ENCODE measurements at places on chromosomes 11 and 22.
A peak's percentile ranks its signal among the peaks of the same experiment; 100 is the strongest.

DNA sequence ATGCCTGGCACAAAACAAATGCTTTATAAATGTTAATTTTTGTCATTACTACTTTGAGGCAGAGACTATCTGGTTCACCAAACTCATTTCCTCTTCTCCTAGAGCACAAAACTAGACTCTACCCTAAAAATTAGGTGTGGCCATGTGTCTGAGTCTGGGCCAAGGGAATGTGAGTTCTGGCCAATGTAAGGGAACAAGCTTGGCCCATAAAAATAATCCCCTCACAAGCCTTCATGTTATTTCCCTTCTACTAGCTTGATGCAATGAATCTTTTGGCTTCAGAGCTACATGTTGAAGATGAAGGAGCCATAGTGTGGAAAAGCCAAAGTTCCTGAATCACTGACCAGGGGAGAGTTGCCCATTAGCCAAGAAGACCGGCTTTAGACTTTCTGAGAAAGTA is 406.5 kb upstream of the CCDC90B start:
- no peak for DNase-seq

DNA sequence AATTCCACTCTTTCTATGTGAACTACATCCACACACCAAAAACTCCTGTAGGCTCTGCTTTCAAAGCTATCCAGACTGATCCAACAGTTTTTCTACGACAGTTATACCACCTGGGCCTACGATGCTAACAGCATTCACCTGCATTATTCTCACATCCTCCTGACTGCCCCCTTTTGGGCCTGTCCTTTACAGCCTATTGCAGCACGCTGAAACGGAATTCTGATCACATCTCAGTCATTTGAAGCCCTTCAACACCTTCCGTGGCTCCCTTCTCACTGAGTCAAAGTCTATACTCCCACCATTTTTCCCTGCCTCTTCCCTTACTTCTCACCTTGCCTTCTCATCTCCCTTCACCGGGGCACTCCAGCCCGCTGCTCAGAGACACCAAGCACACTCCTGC is 791.3 kb upstream of the KIRREL3 start:
- DNase-seq: no peak

DNA sequence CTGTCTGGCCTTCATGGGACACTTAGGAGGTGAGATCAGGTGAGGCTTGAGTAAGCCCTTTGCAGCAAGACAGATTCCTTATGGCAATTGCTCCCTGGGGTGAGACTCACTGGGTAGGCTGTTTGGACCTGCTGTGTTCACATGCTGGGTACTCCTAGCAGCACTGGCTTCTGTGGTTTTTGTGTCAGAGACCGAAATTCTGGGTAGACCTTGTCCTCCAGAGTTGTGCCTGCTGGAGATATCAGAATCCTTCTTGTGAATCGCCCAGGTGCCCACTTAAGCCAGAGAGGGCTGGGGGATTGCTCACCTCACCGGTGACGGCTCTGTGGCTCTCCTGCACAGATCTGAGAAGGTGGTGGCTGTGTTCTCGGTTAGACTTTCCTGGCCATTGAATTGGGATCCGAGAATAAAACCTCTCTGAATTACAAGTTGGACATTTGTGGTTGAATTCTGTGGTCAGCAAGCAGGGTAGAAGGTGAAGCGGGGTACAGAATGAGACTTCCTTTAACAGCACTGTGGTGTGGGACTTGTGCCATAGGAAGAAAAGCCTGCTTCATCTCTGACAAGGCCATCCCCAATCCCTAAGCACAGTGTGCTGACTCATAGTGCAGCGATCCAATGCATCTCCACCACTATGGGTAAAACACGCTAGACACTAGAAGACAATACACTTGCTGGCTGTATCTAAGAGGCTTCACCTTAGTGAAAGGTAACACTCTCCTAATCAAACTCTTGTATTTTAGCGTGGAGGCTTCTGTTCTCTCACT is 52.5 kb upstream of the TTC12 start:
- no peak for DNase-seq

DNA sequence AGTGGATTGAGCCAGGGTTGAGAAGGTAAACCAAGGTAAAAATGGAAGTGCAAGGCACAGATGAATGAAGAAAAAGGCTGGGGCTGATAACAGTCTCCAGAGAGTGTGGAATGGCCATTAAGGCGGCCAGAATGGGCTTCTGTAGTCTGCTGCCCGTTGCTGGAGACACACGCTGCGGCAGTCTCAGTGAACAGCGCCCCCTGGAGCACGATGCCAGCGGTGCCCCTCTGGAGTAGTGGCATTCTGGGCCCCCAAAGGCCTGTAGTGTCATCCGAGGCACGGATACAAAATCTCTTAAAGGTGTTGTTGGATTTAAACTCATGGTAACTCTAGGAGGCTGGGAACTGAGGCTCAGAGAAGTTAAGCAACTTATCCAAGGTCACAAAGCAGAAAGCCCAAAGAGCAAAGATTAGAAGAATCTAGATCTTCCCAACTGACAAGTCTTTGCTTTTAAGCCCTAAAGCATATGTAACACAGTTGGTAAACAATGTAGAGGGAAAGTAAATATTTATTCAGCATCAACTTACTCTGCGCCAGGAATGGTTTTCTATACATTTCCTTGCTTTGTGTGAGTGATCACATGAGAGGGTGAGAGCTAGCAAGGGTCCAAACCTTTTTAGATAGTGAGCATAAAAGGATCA is 18.2 kb downstream of the KCNJ1 start:
- no peak for DNase-seq

GRCh38 chr22:37454857-37455686 is 27.8 kb upstream of the ELFN2 start:
- DNase-seq: no peak

DNA sequence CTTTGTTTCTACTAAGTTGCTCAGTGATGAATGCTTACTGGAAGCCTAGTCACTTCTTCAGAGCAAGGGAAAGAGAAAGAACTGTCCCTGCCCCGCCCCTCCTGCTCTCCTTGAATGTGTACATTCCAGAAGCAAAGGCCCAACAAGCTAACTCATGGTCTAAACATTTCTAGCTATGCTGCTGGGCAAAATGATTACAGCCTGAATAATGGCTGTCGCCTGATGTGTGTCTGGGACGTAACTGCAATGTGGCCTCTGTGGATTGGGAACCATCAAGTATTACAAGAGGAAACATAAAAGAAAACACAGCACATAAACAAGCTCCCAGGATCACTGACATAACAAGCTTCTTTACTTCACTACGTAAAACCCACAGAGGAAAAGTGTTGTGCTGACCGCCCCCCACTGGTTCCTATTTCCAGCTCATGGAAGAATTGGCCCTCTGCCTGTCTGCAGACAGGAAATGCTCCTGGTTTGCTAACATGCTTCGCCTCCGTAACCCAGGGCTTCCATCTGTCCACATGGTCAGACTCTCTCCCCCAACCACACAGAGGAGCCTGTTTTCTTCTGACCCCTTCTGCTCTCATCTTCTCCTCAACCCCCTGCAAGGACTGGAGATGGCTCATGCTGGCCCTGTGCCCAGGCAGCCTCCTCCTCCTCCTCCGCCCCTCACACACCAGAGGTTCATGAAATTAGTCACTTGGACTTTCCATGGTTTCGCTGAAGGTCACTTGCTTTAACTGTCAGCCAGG is 187.2 kb downstream of the MAML2 start:
- peak; percentile 81 for DNase-seq

- DNase-seq: no peak
These were observed 61.2 kb upstream of the CHST1 start for GRCh38 chr11:45726493-45727054.

All from ovary (tissue), 10 donors.